ENCODE measurements at places on chromosomes 1 and 21.

GRCh38 chr1:229953736-229954326 is 113.2 kb upstream of the GALNT2 start:
- no peak for DNase-seq

GRCh38 chr1:41876576-41877445 is 41.9 kb downstream of the HIVEP3 start:
- no peak for DNase-seq

GRCh38 chr1:74502858-74503257 is 9.6 kb downstream of the LRRC53 start:
- DNase-seq = no peak

GRCh38 chr1:12546771-12547585 is 71.0 kb downstream of the DHRS3 start:
- no peak for DNase-seq

DNA sequence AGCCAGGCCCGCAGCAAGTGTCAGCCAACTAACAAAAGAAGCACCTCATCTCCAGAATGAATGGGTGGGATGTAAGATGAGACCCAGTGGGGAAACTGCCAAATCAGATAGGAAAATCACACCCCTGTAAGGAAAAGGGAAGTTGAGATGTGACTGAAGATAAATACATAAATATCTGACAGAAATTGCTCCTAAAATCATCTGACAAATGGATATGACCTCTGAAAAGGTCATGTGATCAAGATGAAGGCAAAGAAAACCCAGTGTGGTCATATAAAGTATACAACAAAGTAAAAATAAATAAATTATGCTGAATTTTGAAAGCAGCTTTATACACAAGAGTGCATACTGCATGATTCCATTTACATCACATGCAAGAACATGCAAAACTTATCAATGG is 12.7 kb downstream of the SIPA1L2 start:
- no peak for DNase-seq

GRCh38 chr1:113307771-113308445 is 82.4 kb upstream of the MAGI3 start:
- DNase-seq = no peak

- no peak for DNase-seq
These were observed 12.2 kb downstream of the CAMK1G start for GRCh38 chr1:209595599-209596285.

DNA sequence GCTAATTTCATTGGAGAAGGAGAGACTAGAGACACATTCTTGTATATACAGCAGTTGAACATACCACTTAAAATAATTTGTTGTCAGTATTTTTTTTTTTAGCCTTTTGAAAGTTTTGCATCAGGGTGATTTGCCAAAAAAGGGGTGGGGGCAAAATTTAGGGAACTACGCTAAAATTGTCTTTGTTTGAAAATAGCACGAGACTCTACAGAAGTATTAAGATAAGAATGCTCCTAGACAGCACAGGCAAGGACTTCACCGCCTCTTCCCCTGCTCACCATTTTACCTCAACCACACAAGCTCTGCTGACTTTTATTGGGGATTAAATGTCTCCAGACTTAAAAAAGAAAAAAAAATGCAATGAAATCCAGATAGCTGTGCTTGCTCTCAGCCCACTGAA is 236.1 kb upstream of the USP25 start:
- no peak for DNase-seq

GRCh38 chr1:28886731-28887418 is 27.5 kb upstream of the EPB41 start:
- peak; percentile 73 for DNase-seq

GRCh38 chr1:156690675-156691036 is 13.4 kb upstream of the NES start:
- DNase-seq = no peak

DNA sequence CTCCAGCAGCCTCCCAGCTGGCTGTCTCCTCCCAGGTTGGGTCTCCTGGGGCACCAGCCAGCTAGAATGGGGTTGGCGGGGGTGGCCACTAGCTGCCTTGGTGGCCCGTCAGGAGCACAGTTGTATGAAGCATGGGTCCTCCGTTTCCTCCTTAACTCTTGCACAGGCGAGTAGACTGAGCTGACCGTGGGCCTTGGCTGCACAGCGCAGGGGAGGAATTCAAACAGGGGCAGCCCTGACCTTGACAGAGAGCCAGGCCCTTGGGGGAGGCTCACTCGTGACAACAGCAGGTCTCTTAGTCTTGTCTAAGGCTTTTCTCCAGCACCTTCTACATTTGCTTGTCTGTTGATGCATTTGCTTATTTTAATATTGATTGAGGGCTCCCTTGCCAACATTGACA is 114.1 kb downstream of the PRDM2 start:
- DNase-seq = no peak

DNA sequence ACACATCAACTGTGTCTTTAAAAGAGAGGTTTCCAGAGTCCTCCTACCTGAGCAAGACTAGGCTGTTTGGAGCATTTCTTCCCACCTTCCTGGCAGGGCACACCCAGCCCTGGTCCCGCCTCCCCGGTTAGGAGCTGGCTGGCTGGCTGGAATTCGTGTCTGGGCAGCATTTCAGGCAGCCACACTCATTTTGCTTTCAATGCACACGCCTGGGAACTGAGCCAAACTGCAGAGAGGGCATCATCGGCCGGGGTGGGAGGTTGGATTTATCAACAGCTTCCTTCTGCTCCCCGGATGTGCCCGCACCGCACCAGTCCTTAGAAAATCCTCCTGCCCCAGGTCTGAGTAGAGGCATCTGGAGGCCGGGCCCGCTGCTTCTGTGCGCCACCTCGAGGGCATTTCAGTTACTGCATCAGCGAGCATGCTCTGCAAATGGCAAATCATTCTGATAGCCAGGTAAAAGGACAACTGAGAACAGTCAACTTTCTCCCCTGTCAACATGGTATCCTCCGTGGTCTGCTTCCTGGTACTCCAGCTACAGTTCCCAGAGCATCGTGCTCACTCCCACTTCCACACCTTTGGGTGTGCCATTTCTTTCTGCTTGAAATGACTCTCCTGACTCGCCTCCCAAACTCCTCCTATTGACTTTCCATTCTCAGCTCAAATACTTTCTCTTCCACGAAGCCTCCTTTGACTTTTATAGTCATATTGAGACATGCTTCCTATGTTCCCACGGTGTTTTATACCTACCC is 20.6 kb downstream of the TCEA3 start:
- peak; percentile 61 for DNase-seq

DNA sequence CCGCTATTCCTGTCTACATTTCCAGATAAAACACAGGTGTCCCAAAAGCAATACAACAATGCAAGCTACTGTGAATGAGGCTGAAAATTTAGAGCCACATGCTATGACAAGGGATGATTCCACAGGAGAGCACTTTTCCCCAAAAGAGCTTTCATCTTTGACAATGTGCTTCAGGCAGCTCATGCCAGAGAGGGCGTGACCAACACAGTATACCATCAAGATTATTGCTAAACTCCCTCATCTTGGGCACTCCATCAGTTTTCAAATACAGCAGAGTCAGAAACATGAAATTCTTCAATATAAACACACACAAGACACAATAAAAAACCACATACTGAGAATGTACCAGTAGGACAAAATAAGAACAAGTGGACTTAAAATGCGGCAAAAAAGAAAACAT is 6.7 kb downstream of the GON4L start:
- no peak for DNase-seq

DNA sequence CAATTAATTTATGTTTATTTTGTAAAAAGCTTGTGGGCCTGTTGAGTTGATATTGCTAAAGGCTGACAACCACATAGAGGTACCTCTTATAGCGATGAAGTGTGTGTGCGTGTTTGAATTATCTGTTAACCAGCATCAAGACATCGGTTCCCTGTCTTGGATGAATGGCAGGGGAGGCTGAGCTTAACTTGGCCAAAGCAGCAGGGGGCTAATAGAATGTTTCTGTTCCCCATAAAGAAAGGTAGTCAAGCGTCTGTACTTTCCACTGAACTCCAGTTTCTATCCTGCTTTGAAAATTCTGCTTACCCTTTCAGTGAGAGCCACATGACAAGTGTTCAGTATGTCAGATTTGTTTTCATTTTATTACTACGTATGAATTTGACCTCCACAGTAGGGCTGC is 63.0 kb downstream of the ROR1 start:
- DNase-seq = no peak

DNA sequence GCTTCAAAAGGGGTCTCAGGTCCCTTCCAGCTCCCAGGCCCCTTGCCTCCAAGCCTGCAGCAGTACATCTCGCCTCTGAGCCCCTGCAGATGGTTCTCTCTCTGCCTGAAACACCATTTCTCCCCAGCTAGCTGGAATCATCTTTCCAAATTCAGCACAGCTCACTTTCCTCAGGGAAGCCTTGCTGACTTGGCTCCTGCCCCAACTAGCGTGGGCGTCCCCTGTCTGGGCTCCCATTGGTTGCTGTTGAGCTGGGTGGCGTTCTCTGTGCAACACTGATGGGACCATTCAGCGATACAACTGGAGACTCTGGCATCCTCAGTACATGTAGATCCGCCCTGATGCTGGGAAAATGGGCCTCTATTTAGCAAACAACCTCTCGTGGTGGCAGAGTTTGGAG is 141.3 kb upstream of the IGSF21 start:
- DNase-seq = no peak
